ENCODE measurements at places on chromosomes 1 and 21.

DNA sequence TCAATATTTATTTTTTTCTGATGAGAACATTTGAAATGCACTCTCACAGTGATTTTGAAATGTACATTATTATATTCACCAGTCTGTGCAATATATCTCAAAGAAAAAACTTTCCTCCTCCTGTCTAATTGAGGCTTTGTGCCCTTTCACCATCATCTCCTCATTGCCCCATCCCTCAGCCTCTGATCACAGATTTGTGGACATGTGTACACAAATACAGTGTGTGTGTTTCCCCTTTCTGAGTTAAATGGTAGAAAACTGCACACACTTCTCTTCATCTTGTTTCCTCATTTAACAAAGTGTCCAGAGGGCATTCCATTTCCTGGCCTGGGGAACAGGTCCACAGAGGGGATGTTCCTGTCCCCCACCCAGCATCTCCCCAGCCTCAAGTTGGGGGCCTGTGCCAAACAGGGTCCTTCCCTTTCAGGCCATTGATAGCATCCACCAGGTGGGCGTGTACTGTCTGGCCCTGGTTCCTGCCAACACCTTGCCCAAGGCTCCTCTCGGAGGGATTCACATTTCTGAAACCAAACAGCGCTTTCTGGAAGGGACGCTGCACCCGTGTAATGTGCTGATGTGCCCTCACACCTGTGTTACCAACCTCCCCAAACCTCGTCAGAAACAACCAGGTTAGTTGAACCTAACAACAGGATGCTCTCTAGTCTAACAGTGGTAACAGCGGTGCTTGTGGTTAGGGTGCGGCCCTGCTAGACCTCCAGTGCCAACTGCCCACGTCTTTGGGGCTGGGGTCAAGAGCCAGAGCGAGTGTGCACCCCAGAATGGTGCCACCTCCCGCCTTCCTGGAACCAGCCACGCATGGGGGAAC, 54.6 kb downstream of the S100B start:
- DNase-seq = no peak

- no peak for DNase-seq
Observed at GRCh38 chr1:221289103-221289502, 409.9 kb downstream of the HLX start.

DNA sequence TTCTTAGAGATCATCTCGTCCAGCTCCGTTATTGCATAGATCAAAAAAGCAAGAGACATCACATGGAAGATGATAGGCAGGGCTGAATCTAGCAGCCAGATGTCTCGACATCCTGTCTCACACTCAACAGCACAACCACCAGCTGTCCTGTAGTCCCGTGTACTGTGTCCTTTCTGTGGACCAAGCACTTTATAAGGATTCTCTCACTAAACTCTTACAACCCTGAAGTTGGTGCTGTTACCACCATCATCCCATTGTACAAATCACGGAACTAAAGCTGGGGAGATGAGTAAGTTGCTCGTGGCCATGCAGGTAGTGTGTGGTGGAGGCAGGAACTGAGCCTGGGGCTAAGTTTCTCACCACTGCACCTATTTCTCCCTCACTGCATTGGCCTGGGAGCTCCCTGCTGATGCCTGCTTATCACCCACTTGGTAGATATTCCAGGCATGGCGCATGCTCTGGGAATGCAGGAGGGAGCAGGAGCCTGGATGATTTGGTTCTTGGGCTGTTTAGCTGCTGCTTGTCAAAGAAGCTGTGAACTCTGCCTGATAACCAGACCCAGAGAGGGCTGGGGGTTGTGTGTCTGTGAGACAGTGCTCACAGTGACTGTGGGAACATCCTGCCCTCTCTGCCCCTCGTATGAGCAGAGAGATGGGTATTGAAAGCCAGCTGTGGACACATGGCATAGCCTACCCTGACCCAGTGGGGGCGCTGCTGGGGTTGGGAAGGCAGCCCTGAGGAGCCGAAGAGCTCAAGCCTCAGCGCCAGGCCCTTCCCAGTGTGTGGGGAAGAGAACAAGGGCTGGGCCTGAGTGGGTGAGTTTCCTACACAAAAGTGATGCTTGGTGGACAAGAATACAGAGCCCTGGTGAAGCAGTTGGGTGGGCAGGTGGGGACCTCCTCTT, 13.6 kb downstream of the PPFIA4 start:
- DNase-seq = no peak

- DNase-seq = no peak
Observed at GRCh38 chr1:171913385-171913784, 72.1 kb downstream of the DNM3 start.

GRCh38 chr1:244191581-244191980, 140.5 kb downstream of the ZBTB18 start:
- DNase-seq = no peak
